ENCODE measurements at places on chromosomes 3 and 15.

GRCh38 chr15:76150513-76150912, 90.7 kb downstream of the TMEM266 start:
- DNase-seq, result no peak

GRCh38 chr15:71451130-71451529, 335.9 kb downstream of the THSD4 start:
- no peak for DNase-seq

- no peak for DNase-seq
Observed at GRCh38 chr15:66779331-66780009, 77.4 kb downstream of the SMAD6 start.

- DNase-seq, result no peak
Observed at GRCh38 chr15:74589826-74590225, 25.8 kb upstream of the CLK3 start.

- DNase-seq, result no peak
Observed at GRCh38 chr15:65993236-65993635, 123.9 kb downstream of the RAB11A start.

All from NAMALWA (cell line).